ENCODE measurements at places on chromosomes 12 and 14.

GRCh38 chr14:32593290-32593942 is 264.3 kb downstream of the AKAP6 start:
- no peak for DNase-seq

DNA sequence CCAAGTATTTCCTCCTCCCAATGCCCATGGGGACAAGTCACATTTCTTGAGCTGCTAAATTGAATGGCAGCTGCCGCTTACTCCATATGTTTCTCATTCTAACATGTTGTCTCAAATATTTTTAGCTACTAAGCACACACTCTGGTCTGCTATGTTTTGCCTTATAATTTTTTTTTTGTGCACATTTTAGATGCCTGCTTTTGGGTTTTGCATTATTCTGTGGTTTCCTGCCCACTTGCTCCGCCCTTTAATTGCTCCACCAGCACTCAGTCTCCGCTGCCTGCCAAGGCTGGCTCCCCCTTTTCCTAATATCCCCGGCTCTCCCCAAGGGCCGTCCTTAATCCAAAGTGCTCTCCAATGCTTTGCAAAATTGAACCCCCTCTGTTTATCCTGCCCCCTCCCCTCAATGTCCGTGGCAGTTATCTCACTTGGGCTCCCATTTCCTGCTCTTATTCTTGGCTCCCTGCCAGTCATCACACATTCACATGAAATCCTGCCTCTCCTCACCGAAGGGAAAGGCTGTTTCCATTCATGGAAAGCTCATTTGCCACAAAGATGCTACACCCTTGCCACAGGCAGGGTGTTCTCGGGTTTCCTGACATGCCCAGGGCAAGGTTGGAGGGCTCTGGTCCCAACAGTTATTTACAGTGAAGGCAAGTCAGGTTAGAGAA is 79.4 kb downstream of the C12orf75 start:
- peak; percentile 40 for DNase-seq

- DNase-seq, result no peak
Observed at GRCh38 chr12:67989184-67989920, at the start of gene IFNG-AS1. Gene IFNG-AS1, plus strand, starts transcription at chr12:67989447.

DNA sequence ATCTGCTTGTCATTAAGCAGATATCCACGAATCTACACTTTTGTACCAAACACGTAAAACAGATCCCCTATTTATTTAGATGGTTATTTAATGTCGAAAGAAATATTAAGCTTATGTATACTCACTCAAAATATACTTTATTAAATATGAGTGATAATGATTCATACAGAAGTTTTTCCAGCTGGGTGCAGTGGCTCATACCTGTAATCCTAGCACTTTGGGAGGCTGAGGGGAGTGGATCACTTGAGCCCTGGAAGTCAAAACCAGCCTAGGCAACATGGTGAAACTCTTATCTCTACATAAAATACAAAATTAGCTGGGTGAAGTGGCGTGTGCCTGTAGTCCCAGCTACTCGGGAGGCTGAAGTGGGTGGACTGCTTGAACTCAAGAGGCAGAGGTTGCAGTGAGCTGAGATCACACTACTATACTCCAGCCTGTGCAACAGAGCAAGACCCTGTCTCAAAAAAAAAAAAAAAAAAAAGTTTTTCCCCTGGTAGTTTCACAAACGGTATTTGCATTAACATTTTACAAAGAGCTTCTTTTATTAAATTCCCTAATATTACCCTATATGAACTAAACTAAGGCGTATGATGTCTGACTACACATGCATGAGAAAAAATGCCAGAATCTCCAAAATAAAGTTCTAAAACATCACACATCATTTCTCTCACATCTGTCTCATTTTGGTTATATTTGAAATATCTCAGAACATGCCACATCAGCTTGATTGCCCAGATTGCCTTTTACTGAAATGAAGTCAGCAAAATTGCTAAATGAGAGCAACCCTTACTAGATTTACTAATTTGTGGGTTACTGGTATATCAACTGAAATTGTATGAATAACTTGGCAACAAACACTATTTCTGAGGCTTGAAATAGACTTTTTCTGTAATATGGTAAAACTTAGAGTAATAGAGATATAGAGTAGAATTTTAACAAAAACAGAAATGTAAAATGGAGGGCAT is 74.9 kb downstream of the PAWR start:
- peak; percentile 43 for DNase-seq

DNA sequence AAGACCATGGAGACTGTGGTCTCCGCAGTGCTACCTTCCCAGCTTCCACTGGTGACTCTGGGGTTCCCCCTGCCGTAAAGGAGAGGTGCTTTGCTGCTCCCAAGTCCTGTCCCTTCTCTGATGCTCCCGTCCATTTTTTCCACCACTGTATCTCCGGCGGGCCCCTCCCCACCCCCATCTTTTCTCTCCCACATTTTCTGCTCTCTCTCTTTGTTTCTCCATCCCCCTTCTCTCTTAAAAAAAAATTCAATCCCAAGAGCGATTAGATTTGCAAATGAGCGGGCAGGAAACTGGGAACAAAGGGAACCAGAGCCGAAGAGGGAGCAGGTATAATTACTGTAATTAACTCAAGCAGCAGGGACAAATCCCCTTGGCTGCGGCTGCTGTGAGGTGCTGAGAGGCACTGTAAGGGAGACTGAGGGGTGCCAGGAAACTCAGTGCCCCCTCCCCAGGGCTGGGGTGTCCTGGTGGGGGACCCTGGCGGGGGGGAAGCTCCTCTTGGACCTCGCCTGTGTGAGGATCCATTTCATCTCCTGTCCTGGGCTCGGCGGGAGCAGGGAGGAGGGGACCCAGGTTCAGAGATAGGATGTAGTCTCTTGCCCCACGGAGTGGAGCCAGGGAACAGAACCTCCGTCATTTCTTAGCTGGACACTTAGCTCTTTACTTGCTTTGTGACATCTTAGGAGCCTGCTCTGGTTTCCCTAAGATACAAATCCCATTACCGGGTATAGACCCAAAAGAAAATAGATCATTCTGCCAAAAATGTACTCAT is 140.4 kb upstream of the NRXN3 start:
- DNase-seq, result no peak

GRCh38 chr12:47737936-47738594 is 12.8 kb upstream of the ENDOU start:
- DNase-seq, result no peak

- no peak for DNase-seq
Observed at GRCh38 chr12:41361738-41362137, 173.6 kb downstream of the PDZRN4 start.

DNA sequence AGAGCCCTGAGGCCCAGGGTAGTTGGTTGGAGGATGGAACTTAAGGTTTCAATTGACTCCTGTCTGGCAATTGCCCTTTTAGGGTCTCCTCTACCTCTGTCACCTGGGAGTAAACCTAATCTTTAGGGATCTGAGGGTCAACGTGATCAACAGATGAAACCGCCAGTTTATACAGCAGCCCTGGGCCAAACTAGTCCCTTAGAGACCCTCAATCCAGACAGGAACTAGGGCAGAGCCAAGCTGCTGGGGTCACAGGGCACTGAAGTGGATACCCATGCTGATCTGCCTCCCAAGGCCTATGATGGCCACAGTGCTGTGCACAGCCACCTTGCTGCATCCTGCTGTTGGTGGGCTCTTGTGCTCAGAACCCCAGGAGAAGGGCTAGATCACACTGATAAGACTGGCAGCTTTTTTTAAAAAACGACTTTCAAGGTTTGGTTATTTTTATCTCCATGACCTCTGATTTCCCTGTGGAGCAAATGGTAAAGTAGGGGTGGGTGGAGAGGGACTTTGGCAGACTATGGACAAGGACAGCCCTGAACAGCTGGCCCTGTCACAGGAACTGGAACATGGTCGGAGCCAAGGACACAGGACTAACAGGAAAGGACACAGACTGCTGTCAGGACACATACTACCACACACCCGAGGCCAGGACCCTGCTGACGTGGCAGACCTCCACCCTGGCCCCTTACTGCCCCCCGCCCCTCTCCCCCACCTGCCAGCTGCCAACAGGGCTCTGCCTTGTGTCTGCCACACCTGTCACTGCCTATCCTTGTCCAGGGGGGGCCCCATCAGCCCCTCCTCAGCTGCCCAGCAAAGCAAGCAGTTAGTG is 474 bp downstream of the FITM1 start:
- DNase-seq, result no peak

DNA sequence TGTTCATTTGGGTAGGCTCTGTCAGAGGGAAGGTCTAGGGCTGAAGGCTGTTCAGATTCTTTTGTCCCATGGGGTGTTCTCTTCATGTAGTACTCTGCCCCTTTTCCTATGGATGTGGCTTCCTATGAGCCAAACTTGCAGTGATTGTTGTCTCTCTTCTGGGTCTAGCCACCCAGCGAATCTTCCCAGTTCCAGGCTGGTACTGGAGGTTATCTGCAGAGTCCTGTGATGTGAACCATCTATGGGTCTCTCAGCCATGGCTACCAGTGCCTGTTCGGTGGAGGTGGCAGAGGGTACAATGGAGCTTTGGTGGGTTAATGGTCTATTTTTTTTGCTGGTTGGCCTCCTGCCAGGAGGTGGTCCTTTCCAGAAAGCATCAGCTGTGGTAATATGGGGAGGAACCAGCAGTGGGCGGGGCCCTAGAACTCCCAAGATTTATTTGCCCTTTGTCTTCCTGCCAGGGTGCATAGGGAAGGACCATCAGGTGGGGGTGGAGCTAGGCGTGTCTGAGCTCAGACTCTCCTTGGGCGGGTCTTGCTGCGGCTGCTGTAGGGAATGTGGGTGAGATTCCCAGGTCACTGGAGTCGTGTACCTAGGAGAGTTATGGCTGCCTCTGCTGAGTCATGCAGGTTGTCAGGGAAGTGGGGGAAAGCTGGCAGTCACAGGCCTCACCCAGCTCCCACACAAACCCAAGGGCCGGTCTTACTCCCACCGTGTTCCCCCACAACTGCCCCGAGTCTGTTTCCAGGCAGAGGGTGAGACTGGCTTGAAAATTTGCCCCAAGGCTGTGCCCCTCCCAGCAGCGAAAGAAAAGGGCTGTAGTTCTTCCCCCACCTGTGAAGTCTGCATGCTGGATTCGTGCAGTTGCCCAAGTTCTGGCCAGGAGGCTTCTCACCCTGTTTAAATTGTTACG is 17.5 kb downstream of the MTRFR start:
- peak; percentile 88 for DNase-seq

DNA sequence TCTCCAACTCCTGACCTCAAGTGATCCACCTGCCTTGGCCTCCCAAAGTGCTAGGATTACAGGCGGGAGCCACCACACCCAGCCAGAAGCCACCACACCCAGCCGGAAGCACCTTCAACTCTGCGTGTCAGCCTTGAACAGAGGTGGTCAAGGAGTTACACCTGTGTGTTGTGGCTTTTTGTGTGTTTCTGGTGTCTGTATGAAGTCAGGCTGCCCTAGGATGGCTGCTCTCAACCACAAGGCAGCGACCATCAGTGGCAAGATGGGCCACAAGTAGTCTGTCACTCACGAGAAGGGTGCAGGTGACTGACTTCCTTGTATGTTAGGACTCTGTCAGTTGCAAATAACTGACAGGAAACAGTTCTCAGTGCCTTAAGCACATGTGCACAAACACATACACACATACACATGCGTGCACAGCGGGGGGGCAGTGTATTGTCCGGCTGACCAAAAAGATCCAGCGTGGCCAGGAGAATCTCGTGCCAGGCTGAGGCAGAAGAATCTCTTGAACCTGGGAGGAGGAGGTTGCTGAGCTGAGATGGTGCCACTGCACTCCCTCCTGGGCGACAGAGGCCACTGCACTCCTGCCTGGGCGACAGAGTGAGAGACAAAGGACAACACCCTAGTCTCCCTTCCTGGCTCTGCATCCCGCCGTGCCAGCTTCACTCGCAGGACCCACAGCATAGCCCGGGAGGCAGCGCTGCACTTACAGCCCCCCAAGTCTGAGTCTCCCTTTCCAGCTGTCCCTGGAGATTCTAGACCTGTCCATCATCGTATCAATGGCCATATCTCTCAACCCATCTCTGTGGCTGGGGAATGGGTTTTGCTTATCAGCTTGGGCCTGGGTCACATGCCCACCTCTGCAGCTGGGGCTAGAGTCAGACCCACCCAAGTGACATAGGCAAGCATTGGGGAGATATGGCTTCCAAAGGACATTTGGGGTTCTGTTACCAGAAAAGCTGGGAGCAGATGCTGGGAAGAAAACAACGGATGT is 13.7 kb downstream of the P2RX4 start:
- DNase-seq, result no peak

DNA sequence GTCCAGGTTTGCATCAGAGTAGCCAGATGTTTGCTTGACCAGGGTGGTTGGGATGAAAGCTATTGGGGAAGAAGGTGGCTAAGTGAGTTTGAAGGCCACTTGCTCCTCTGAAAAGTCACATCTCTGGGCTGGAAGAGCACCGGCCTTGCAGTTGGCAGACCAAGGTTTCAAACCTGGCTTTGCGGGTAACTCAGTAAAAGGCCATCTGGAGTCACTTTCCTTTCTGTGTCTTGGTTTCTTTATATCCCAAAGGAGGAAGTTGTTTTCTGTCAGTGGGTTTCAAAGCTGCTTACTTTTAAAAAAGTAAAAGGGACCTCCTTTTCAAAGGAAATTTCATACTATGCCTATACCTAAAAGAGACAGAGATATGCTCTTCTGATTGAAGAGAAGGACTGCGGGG is 26.2 kb upstream of the CMA1 start:
- DNase-seq, result no peak

- DNase-seq, result no peak
Observed at GRCh38 chr12:78795934-78796445, 68.6 kb upstream of the SYT1 start.

DNA sequence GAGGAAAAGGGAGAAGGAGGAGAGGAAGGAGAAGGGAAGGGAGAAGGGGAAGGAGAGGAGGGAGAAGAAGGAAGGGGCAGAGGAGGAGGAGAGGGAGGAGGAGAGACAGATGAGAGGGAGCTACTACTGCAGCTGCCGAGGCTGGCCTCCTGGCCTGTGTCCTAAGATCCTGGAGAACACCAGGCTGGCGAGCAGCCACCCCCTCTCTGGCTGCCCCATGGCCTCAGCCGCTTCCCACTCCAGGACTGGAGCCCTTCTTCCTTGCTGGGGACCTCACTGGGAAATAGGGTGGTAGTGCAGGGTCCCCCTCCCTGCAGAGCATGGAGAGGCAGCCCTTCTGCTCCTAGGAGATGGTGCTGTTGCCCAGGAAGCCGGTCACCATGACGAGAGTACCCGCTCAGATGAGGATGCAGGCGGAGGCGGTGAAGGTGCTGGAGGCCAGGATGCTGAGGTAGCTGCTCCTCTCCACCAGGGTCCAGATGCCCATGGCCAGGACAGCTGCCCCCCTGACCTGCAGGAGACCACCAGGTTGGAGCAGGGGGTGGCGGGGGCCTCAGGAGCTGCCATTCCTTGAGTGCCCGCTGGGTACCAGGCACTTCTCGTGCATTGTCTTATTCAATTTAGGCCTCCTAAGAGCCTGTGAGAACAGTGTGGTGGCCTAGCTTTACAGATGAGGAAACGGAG is 167.9 kb upstream of the PRMT8 start:
- DNase-seq, result no peak

DNA sequence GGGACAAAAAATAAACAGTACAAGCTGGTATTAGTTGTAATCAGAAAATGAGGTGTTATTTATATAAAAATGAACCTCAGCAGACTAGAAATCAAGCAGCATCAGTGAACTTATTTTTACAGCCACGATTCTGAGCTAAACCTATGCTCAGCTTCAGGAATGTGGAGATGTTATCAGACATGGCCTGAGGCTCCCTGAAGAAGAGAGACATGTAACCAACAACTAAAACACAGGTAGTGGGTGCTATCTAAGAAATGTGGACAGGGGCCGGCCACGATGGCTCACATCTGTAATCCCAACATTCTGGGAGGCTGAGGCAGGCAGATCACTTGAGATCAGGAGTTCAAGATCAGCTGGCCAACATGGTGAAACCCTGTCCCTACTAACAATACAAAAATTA is 534.3 kb downstream of the VRK1 start:
- DNase-seq, result no peak

- no peak for DNase-seq
Observed at GRCh38 chr14:56417173-56417572, 162.4 kb upstream of the TMEM260 start.

Measured in NCI-H510A (cell line).